Choroid plexus epithelial cell (primary cell): ENCODE measurements at places on chromosomes 6 and 20.

GRCh38 chr20:34907616-34908469 is 31.4 kb downstream of the ACSS2 start:
- DNase-seq, result peak; percentile 54

DNA sequence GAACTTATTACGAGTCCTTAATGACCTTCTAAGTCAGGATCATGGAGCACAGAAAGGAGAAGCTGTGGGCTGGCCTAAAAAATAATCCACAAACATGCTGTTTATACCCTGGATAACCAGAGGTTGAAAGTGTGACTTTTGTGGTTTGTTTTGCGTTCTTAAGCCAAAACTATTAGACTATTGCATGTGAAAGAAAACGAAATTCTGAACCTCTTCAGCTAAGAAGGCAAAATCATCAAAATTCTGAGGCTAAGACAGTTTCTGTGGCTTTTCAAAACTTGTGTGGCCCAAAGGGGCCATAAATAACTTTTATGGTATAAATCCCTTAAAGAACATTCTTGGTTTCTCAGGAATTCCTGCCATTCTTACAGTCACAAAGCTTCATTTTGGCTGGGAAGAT is 251.0 kb downstream of the UST start:
- DNase-seq, result peak; percentile 69

- DNase-seq, result no peak
Observed at GRCh38 chr6:98833057-98833306, 1.4 kb upstream of the POU3F2 start.

GRCh38 chr6:42331019-42331418 is 113.4 kb upstream of the MRPS10 start:
- no peak for DNase-seq
